GM10248 (cell line): ENCODE measurements at places on chromosomes 6 and 20.

DNA sequence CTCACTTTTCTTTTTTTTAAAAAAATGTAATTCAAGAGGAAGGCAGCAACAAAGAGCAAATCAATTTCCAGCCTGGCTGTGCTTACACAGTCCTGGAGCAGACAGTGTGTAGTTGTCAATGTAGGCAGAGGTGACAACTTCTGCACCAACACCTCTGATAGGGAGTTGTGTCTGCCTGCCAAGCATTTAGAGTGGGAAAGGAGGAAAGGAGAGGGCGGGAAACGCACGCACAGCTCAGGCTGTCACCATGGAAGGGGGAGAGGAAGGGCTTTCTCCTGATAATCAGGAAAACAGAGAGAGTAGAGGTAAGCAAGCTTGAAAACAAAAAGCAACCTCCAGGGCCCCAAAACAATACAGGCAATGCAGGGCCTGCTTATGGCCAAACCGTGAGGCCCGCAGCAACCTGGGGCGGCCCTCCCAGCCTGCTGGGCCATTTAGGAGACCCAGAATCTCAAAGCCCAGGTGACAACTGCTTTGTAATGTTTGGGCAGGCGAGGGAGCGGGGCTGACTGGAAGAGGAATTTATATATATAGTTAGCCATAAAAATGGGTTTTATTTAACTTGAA, 41.5 kb upstream of the GFOD1 start:
- no peak for DNase-seq

DNA sequence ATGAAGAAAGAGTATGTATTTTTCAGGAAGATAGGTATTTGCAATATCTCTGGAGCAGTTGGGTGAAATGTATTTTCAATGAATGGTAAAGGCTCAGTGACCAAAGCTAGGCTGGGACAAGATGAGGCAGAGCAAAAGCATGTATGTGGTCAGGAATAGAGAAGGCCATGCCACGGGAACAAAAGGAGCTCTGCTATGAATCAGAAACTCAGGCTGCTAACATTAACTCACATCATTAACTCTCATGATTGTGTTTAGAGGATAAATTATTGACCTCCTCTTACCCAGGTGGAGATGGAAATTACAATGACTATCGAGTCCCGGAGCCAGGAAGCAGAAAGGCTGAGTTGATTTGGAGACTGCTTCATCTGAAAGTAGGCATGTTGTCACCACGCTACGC, 220.2 kb downstream of the FUT9 start:
- DNase-seq = no peak

DNA sequence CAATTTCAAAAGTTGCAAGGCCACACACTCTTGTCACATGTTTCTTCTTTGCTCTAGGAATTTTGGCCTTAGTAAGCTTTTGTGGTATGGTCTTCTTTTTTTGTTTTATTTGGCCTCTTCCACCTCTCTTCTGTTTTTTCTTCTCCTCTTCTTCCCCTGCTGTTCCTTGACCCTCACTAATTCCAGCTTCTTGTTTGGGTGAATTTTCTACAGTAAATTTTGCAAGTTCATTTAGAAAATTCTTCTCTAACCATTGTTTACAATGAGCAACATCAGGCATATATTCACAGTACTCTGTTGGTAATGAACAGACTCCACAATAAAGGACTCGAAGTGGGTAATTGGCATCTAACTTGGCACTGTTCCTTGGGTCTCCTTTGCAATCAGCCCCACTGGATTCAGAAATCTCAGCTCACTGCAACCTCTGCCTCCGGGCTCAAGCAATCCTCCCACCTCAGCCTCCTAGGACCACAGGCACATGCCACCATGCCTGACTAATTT, 5.0 kb downstream of the ASIP start:
- no peak for DNase-seq

GRCh38 chr6:26431258-26432172, 8.8 kb upstream of the BTN3A3 start:
- no peak for DNase-seq

DNA sequence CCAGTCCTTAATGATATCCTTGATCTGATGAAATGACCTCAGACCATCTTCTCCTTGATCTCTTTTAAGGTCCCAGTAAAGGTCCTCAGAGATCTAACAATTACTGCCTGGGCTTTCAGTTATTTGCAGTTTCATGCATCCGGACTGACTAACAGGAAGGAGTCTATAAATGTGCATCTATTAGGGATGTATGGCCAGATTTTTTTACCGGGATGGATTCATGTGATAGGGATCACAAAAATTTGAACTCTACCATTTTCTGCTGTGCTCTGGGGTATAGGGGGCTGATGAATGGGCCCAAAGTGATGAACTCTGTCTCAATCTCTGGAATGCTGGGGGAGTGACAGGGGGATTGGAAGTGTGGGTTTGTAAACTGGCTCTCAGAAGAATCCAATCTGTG, 36.2 kb upstream of the SCUBE3 start:
- DNase-seq = no peak

GRCh38 chr6:12976366-12976765, 259.8 kb downstream of the PHACTR1 start:
- DNase-seq = no peak

GRCh38 chr6:159762681-159763293, 942 bp downstream of the ACAT2 start:
- DNase-seq = peak; percentile 39

- DNase-seq = peak; percentile 11
These were observed 274.3 kb downstream of the CD109 start for GRCh38 chr6:73969971-73970970.

DNA sequence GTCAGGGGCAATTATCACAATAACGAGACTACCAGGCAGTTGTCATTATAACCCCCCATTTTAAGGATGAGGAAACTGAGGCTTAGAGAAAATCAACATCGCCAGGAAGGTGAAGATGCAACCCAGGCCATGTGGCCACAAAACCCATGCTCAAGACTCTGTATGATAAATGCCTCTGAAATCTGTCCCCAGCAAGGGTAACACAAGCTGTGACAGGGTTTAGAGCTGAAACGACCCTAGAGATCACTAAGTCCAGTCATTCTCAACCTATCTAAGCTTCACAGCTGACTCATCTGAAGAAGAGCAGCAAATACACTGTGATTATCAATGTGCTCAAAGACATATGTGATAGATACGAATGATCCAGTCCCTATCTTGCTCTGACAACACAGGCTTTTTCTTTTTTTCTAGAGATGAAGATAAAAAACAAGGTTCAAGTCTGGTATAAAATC, 47.0 kb downstream of the ARHGAP18 start:
- peak; percentile 35 for DNase-seq

DNA sequence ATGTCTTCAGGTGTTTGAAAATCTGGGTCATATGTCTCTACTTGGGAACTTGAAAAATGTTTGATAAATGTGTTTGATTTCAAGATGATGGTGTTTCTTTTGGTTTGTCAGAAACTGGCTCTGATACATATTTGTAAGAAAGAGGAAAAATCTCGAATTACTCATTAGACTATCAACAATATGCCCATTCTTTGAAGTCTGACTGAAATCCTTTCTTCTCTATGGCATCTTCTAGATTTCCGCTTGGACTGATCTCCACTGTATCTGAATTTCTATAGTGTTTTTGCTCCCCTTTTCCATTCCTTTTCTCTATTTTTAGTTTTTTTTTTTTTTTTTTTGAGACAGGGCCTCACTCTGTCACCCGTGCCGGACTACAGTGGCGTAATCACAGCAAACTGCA, 1096.5 kb downstream of the KIF16B start:
- DNase-seq = no peak

DNA sequence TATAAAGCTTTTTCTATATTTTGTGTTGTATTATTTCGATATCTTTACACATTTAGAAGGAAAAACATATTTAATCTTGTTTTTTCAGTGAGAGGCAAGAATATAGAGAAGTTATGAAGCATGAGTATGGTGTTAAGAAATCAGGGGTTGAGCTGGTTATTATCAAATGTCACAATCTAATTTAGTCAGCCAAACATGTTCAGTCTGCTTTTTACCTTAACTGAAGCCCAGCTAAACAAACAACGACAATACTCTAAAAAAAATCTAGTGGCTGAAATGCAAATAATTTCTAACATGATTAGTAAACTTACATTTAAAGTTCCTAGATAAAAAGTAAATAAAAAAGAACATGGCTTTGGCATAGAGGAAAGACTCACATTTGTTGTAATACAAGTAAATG, 433.8 kb upstream of the NRSN1 start:
- DNase-seq = no peak

- no peak for DNase-seq
These were observed 52.3 kb downstream of the RNGTT start for GRCh38 chr6:88910922-88911778.

- DNase-seq = peak; percentile 92
These were observed at the start of gene MICA for GRCh38 chr6:31403283-31404060. Gene MICA, plus strand, starts transcription at chr6:31403595. Its CDS starts 38 bp downstream, at chr6:31403633.

DNA sequence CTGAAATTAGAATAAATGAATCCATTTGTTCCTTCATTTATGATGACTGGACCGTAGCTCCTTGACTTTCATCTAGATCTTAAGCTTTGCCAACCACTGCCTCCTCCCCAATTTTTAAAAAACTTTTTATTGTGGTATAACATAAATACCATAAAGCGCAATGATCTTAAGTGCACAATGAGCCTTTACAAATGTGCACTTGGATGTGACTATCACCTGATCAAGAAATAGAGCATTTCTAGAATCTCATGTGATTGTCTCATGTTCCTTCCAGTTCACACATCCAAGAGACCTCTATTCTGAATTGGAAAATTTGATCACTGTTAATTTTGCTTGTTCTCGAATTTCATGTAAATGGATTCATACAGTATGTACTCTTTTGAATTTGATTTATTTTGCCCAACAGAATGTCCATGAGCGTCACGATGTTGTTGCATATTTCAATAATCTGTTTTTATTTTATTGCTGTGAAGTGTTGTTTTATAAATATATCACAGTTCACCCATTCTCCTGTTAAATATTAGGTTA, 442.2 kb downstream of the CDKAL1 start:
- no peak for DNase-seq

- DNase-seq = no peak
These were observed 1.7 kb downstream of the TRIM39 start for GRCh38 chr6:30328397-30328796.

DNA sequence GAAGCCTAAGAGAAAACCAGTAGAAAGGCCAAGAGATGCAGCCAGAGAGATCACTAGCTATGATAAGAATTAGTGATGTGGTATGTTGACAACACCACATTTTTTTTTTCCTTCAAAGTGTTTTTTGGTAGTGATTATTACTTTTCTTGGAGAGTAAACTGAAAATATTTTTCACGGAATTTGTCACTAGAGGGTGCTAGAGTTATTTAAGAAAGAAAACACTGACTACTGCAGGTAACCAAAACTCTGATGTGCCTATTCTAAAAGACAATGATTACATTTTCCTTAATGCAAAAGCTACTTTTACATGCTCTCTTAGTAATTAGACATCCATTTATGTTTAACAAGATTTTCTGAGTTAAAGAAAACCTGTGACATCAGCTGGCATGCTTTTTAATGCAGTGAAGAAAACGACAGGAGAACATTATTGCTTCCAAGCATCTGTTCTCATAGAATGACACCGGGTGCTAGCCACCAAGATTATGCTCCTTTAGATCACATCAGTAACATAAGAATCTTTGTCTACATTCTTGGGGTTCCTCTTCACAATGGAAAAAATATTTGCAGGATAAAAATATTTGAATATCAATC, 28.8 kb downstream of the RWDD2A start:
- DNase-seq = peak; percentile 24

- no peak for DNase-seq
These were observed 33.3 kb upstream of the SLC22A16 start for GRCh38 chr6:110509617-110510241.

DNA sequence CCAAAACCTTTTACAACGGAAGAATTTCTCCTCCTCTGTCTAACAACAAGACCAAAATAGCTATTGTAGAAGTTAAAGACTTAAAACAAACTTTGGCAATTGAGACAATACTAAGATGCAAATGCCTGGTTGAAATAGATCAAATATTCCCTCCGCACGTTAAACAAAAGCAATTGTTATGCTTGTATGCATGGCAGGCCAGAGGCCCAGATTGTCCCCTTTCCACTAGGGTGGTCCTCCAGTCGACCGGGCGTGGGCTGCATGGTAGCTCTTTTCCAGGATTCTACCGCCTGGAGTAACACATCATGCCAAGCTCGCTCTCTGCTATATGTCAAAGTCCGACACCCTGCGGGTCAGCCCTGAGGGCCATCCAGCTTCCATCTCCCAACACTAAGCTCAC, 234.7 kb downstream of the RNGTT start:
- DNase-seq = no peak

DNA sequence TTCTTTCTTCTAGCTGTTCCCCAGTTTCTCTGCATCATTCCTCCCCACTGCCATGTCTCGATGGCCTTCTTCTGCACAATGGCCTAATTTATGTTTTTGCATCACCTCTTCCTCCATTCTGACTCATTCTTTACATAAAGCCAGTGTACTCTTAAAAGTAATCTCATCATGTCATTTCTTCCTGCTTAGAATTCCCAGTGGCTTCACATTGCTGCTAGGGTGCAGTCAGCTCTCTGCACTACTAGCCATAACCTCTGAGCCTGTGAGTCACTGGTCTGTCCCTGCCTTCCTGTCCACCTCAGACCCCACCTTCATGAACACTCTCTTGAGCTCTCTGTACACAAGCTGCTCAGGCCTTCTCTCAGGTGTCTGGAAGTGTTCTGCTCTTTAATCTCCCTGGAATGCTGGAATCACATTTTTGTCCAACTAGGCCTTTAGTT, 24.1 kb upstream of the TRIM27 start:
- DNase-seq = no peak

DNA sequence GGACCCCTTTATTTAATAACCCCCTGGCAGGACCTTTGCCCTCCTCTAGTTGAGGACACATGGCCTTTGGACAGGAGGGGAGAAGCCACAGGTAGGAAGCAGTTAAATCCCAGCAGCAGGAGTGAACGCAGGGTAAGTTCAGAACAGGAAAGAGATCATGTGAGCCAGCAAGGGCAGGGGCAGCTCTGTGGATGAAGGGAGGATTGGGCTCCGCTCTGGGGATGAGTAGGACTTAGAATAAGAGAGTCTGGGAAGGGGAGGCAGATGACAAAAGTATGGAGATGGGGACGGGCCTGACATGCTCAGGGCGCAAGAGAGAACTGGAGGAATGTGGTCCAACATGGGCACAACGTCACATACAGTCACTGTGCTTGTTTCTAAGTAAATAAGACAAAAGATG, 89.0 kb downstream of the NDUFAF5 start:
- DNase-seq = no peak

- DNase-seq = peak; percentile 61
These were observed 532.3 kb downstream of the MAFB start for GRCh38 chr20:40156600-40157317.

DNA sequence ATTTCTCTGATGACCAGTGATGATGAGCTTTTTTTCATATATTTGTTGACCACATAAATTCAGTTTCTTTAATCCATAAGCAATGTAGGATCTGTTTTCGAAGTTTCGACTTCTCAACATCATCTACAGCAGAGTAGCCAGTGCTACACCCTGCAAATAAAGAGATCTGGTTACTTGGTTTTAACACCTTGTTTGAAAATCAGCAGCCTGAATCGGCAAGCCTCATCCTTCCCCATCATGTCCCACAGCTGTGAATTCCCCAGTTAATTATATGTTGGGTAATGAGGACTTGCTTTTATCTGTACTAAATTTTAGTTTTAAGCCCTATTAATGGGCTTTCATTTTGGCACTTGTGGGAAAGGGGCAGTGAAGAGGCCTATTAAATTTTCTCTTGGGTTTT, 80.6 kb downstream of the BMP2 start:
- DNase-seq = no peak

GRCh38 chr6:84556541-84557335, 207.7 kb downstream of the TBX18 start:
- DNase-seq = no peak

- no peak for DNase-seq
These were observed 105.1 kb downstream of the PHF3 start for GRCh38 chr6:63740709-63741108.
